ENCODE measurements at places on chromosomes 2 and 18. TPM values are rescaled to one million over a fixed set of nuclear protein-coding genes. Genes with fewer than 3 reads are reported as not detected.

The ASB18 gene
- not detected for polyA plus RNA-seq

The CERS6 gene
- 11.5 TPM for polyA plus RNA-seq

The KIF3C gene
- polyA plus RNA-seq = 7.8 TPM

The NDUFV2 gene
- 86.1 TPM for polyA plus RNA-seq

The NFATC1 gene
- polyA plus RNA-seq = 8.4 TPM

The LINC00305 gene
- polyA plus RNA-seq = 0.12 TPM

The TEKT4 gene
- polyA plus RNA-seq = 0.02 TPM

The GCFC2 gene
- polyA plus RNA-seq = 15.8 TPM

The RNF144A gene
- polyA plus RNA-seq = 10.4 TPM

The MYO7B gene
- 0.46 TPM for polyA plus RNA-seq

The ATF2 gene
- polyA plus RNA-seq = 21.4 TPM

The GPAT2 gene
- polyA plus RNA-seq = 0.50 TPM

The XDH gene
- polyA plus RNA-seq = not detected

The NPHP1 gene
- polyA plus RNA-seq = 4.7 TPM

The PTPN4 gene
- polyA plus RNA-seq = 11.1 TPM

The NCOA1 gene
- 49.0 TPM for polyA plus RNA-seq

The PMAIP1 gene
- polyA plus RNA-seq = 0.47 TPM

The ICA1L gene
- 6.3 TPM for polyA plus RNA-seq

The ITPRIPL1 gene
- 0.46 TPM for polyA plus RNA-seq

The SGPP2 gene
- 0.22 TPM for polyA plus RNA-seq

The TBR1 gene
- not detected for polyA plus RNA-seq

The SPC25 gene
- 1.3 TPM for polyA plus RNA-seq

The ABHD3 gene
- 11.2 TPM for polyA plus RNA-seq

The ZEB2 gene
- 57.0 TPM for polyA plus RNA-seq

The AQP12A gene
- not detected for polyA plus RNA-seq

The RSAD2 gene
- polyA plus RNA-seq = 11.1 TPM

The TWIST2 gene
- polyA plus RNA-seq = 14.2 TPM

The BOLL gene
- not detected for polyA plus RNA-seq

The SRD5A2 gene
- 0.07 TPM for polyA plus RNA-seq

The OSBPL6 gene
- 0.67 TPM for polyA plus RNA-seq

The MC4R gene
- 0.45 TPM for polyA plus RNA-seq

The TMEM163 gene
- 1.0 TPM for polyA plus RNA-seq

The CDH19 gene
- polyA plus RNA-seq = 2.7 TPM

The GPATCH11 gene
- 7.4 TPM for polyA plus RNA-seq

The MYO3B gene
- polyA plus RNA-seq = 0.04 TPM

The ITGB6 gene
- polyA plus RNA-seq = not detected

The REG1B gene
- polyA plus RNA-seq = not detected

The SIX2 gene
- polyA plus RNA-seq = 0.06 TPM

The SOX11 gene
- not detected for polyA plus RNA-seq

The EFR3B gene
- polyA plus RNA-seq = 0.93 TPM

The MATN3 gene
- polyA plus RNA-seq = 1.4 TPM

The CYS1 gene
- 9.0 TPM for polyA plus RNA-seq

The CHRND gene
- polyA plus RNA-seq = not detected

Measured in ovary (tissue), 10 donors.